Inflammatory macrophage (primary cell): ENCODE measurements at places on chromosomes 13 and 19.
A peak's percentile ranks its signal among the peaks of the same experiment; 100 is the strongest.

GRCh38 chr13:30720172-30720869, 15.0 kb upstream of the ALOX5AP start:
- peak; percentile 94 for DNase-seq

DNA sequence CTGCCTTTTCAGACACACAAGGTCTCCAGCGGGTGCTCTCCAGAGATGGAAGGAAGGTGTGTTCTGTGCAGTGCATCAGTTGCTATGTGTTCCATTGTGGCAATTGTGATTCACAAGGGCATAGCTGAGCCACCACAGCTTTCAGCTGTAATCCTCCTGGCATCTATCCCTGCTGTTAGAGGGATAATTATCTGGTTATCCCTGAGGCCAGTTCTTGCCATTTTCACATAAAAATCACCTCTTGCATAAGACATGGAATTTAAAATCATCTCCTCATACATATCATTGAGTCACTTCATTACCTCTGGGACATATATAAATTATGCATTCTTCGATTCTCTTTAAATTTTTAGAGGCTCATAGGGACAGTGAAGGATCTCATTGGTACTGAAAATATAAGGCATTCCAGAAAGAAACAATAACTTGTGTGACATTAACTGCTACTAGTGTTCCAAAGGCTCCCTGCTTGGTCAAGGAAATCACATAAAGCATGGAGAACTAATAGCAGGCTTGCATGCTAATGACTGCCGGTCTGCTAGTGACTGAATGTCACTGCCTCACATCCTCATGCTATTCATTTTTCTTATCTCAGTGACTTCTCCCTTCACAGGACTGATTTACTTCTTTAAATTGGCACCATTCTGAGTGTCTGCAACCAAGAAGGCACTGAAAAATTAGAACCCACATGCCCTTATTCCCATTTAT, 214.0 kb downstream of the ENOX1 start:
- no peak for DNase-seq

DNA sequence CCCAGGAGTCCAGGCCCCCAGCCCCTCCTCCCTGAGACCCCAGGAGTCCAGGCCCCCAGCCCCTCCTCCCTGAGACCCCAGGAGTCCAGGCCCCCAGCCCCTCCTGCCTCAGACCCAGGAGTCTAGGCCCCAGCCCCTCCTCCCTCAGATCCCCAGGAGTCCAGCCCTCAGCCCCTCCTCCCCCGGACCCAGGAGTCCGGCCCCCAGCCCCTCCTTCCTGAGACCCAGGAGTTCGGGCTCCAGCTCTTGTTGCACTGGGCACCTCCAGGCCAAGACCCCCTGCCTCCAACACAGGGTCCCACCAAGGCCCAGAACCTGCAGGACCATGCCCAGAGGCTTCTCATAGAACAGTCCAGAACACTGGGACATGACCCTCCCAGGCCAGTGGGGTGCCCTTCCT, 3.8 kb downstream of the ERCC1 start:
- no peak for DNase-seq

GRCh38 chr13:37338726-37339385, 233.4 kb upstream of the CSNK1A1L start:
- no peak for DNase-seq

- DNase-seq: no peak
These were observed 834 bp upstream of the ITGBL1 start for GRCh38 chr13:101451641-101452040.

DNA sequence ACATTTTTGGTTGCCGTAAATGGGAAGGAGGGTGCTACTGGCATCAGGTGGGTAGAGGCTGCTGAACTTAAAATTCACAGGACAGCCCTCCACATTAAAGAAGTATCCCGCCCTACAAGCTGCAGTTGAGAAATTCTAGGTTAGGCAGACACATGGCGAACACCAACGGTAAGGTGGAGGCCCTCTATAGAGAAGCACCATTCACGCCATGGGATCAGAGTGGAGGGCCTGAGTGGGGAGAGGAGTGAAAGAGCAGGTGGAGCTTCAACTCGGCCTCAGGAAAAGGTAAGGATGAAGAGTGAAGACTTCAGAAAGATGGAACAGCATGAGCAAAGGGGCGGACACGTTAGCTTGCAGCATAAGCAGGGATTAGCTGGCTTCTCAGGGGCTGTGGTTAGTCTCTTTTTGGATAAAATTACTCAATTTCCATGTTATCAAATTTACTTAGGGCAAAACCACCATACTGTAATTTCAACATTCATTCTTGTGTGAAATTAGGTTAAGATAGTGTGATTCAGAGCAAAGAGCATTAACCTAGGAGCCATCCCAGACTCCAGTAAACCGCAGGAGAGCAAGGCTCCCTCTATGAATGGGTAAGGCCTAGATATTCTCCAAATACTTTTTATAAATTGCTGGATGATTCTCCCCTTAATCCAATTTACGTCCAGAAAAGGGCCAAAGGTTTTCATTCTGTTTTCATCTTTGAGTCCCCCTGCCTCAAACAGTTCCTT, 1.2 kb downstream of the EEF1AKMT1 start:
- DNase-seq: no peak

GRCh38 chr13:76329866-76330580, 556.2 kb downstream of the KCTD12 start:
- DNase-seq: no peak
